ENCODE measurements at places on chromosomes 5 and 9.

- peak; percentile 81 for DNase-seq
These were observed 32.9 kb upstream of the MAN2A1 start for GRCh38 chr5:109656829-109657228.

- DNase-seq: no peak
These were observed 43.5 kb upstream of the UBAC1 start for GRCh38 chr9:136004712-136005111.

GRCh38 chr9:72424131-72424530, 59.1 kb upstream of the ZFAND5 start:
- DNase-seq: no peak

- no peak for DNase-seq
These were observed 1.3 kb upstream of the ANKRD18A start for GRCh38 chr9:38621434-38622287.

Measured in EH (cell line).